ENCODE measurements at places on chromosomes 11 and 22. TPM values are rescaled to one million over a fixed set of nuclear protein-coding genes. Genes with fewer than 3 reads are reported as not detected.

Gene POLA2
- 13.9 TPM for total RNA-seq

Gene HBB
- total RNA-seq: not detected

Gene TRIM34
- total RNA-seq: 6.5 TPM

Gene DEFB131B
- total RNA-seq: not detected

Gene CYP2D6
- total RNA-seq: 0.91 TPM

Gene CELF1
- total RNA-seq: 51.3 TPM

Gene SCARF2
- 1.9 TPM for total RNA-seq

Gene MEI1
- 1.3 TPM for total RNA-seq

Gene GNG3
- not detected for total RNA-seq

GRCh38 chr11:88494848-88495247 is 157.3 kb upstream of the CTSC start:
- H3K27ac ChIP-seq: no peak overlapping the region
- no peaks in the 10 kb centered on the region for H3K36me3 ChIP-seq
- no peaks in the 10 kb centered on the region for H3K4me1 ChIP-seq
- no peaks in the 10 kb centered on the region for H3K27me3 ChIP-seq
- H3K4me3 ChIP-seq: no peak overlapping the region

- DNase-seq: no peak
- H3K4me3 ChIP-seq: no peak overlapping the region
- H3K36me3 ChIP-seq: no peaks in the 10 kb centered on the region
Measured at GRCh38 chr22:19665784-19666672, 48.3 kb upstream of the SEPTIN5 start.

- H3K4me3 ChIP-seq: peak overlapping the region; percentile 18
- DNase-seq: no peak
- no peaks in the 10 kb centered on the region for H3K27me3 ChIP-seq
- H3K4me1 ChIP-seq: peaks cover 57% of the 10 kb centered on the region
- no peaks in the 10 kb centered on the region for H3K36me3 ChIP-seq
- peak overlapping the region; percentile 49 for H3K27ac ChIP-seq
Measured at GRCh38 chr22:17842386-17842785, 68.1 kb upstream of the BID start.

- no peaks in the 10 kb centered on the region for H3K4me1 ChIP-seq
- H3K4me3 ChIP-seq: no peak overlapping the region
- no peaks in the 10 kb centered on the region for H3K36me3 ChIP-seq
- no peak overlapping the region for H3K27ac ChIP-seq
Measured at GRCh38 chr11:113992459-113993110, 17.7 kb downstream of the HTR3A start.

DNA sequence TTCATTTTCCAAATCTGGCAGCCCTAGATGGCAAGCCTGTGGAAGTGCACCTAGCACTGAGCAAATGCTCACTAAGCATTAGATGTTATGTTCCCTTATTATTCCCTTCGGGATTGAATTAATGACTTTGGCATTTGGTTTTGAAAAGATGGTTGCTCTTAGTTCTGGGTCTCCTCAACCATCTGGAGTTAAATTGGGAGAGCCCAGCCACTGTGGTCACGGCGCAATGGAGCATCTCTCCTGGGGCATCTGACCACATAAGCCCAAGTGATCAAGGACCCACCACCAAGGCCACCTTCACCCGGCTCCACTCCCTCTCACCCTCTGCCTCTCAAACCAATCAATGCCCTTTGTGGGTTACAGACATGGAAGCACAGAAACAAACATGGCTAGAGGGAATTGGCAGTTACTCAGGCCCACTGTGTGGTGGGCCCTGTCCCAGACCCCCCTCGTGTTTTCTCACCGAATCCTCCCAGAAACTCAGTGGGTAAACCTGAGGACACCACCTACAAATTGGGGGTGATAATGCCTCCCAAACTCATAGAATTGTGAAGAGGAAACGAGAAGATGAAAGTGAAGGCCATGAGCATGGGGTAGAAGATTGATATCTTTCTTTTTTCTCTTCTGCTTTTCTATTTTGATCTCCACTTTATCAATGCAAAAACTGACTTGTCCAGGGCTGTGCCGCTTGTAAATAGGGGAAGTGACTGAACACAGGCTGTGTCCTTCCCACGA is 52.2 kb downstream of the IRAG1 start:
- no peaks in the 10 kb centered on the region for H3K36me3 ChIP-seq
- H3K4me1 ChIP-seq: peaks cover 30% of the 10 kb centered on the region
- H3K4me3 ChIP-seq: no peak overlapping the region

DNA sequence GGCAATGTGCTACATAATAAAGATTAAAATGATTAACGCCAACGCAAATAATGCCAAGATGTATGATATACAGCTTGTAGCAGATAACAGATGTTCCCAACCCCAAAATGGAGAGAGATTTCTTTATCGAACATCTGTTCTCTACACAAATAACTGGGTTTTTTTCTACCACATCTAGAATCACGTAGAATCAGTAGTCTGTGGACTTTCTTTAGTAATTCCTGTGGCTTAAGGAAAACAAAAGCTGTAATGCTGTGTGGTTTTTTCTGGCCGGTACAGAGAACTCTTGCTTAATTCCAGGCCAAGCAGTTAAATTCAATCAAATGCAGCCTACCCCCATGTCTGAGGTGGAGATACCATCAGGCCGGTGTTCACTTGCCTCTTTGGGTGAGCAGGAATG is 303.4 kb downstream of the FAT3 start:
- H3K4me1 ChIP-seq: no peaks in the 10 kb centered on the region
- no peaks in the 10 kb centered on the region for H3K36me3 ChIP-seq
- H3K4me3 ChIP-seq: no peak overlapping the region
- no peak overlapping the region for H3K27ac ChIP-seq
- no peak for DNase-seq
- no peaks in the 10 kb centered on the region for H3K27me3 ChIP-seq

GRCh38 chr22:31488988-31489617 is 539 bp downstream of the EIF4ENIF1 start:
- peaks cover 36% of the 10 kb centered on the region for H3K36me3 ChIP-seq
- peak overlapping the region; percentile 92 for H3K27ac ChIP-seq
- no peak for DNase-seq
- peak overlapping the region; percentile 91 for H3K4me3 ChIP-seq
- peaks cover 15% of the 10 kb centered on the region for H3K4me1 ChIP-seq

GRCh38 chr22:24942301-24942700 is 4.2 kb downstream of the LHFPL7 start:
- no peaks in the 10 kb centered on the region for H3K4me1 ChIP-seq
- no peaks in the 10 kb centered on the region for H3K36me3 ChIP-seq
- H3K27me3 ChIP-seq: no peaks in the 10 kb centered on the region
- no peak for DNase-seq

DNA sequence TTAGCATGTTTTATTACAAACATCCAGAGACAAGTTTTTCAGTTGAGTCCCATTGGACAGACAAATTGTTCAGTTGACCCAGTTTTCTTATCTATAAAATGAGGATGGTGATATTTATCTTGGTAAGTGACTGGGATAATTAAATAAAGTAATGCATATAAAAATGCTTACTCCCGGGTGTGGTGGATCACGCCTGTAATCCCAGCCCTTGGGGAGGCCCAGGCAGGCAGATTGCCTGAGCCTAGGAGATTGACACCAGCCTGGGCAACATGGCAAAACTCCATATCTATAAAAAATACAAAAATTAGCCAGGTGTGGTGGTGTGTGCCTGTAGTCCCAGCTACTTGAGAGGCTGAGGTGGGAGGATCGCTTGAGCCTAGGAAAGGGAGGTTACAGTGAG is 15.6 kb upstream of the ACER3 start:
- no peak for DNase-seq
- no peak overlapping the region for H3K4me3 ChIP-seq
- H3K27ac ChIP-seq: no peak overlapping the region
- no peaks in the 10 kb centered on the region for H3K4me1 ChIP-seq
- H3K27me3 ChIP-seq: no peaks in the 10 kb centered on the region
- no peaks in the 10 kb centered on the region for H3K36me3 ChIP-seq

DNA sequence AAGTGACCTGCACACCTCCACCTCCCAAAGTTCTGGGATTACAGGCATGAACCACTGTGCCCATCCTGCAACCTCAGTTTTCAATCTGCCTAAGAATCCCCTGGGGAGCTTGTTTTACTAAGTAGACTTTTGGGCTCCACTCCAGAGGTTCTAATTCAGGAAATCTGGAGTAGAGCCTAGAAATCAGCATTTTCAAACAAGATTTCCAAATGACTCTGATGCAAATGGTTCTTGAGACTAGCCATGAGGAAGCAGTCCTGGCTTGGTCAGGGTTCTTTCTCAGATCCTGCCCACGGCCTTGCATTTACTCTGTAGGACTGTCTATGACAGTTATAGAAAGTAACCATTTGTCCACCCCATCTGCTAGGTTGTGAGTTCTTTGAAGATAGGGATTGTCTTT is 1.6 kb upstream of the KCNE3 start:
- DNase-seq: no peak
- H3K36me3 ChIP-seq: no peaks in the 10 kb centered on the region
- no peaks in the 10 kb centered on the region for H3K27me3 ChIP-seq
- no peak overlapping the region for H3K27ac ChIP-seq

DNA sequence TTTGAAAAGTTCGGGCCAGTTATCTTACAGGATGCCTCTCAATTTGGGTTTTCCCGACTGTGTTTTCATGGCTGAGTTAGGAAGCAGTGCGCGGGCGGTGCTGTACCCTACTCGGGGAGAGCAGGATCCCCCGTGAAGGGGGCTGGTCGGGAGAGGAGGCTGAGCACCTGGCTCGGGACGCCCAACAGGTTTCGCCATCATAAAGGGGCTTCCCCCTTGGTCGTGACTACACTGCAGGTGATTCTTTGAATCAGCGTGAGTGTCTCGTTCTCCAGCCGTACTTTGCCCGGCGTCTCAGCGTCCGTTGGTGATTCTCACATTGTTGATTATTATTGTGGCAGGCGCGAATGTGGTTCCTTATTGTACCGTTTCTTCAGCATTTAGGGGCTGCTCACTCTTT is 46.6 kb downstream of the ST14 start:
- H3K27ac ChIP-seq: no peak overlapping the region
- no peak for DNase-seq
- H3K4me3 ChIP-seq: no peak overlapping the region

DNA sequence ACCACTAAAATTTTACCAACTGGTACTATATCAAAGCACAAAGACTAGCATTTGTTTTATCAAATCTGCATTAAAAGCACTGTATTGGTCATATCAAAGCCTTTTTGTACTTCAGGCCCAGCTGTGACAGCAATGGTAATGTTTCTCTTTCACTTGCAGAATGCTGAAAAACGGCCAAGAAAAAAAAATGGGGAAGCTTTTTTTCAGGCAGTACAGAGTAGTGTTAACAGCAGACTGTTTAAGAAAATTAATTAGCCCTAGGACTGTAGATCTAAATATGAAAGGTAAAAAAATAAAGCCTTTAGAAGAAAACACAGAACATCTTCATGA is 33.3 kb downstream of the DENND5A start:
- H3K27me3 ChIP-seq: no peaks in the 10 kb centered on the region
- peaks cover 8% of the 10 kb centered on the region for H3K4me1 ChIP-seq
- no peak overlapping the region for H3K27ac ChIP-seq
- peak overlapping the region; percentile 18 for H3K4me3 ChIP-seq

DNA sequence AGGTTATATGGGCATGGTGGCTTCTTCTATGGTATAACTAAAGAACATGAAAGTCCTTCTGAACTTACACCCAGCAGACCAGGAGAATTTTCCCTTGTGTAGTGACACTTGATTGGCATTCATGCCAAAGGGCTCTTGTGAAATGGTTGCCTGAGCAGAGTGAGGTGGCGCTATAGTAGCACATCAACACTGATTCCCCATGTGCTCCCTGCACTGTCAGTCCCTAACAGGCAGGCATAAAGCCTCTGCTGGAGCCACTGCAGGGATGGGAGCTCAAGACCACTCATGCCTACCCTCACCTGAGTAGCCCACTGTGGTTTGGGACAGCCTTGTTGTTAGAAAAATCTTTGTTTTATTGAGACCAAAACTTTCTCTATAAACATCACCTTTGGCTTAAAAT is 92.6 kb upstream of the LIN7C start:
- no peak overlapping the region for H3K4me3 ChIP-seq
- H3K36me3 ChIP-seq: no peaks in the 10 kb centered on the region
- no peak overlapping the region for H3K27ac ChIP-seq
- H3K4me1 ChIP-seq: no peaks in the 10 kb centered on the region
- DNase-seq: no peak
- no peaks in the 10 kb centered on the region for H3K27me3 ChIP-seq

GRCh38 chr11:70503468-70504221 is 105.3 kb downstream of the CTTN start:
- H3K4me3 ChIP-seq: no peak overlapping the region
- no peaks in the 10 kb centered on the region for H3K4me1 ChIP-seq
- no peaks in the 10 kb centered on the region for H3K36me3 ChIP-seq
- no peak for DNase-seq

- peaks cover 25% of the 10 kb centered on the region for H3K4me1 ChIP-seq
- no peak for DNase-seq
- H3K27me3 ChIP-seq: peaks cover 96% of the 10 kb centered on the region
Measured at GRCh38 chr11:69985641-69986439, 92.3 kb upstream of the ANO1 start.

GRCh38 chr11:77199137-77199745 is 71.2 kb downstream of the MYO7A start:
- no peaks in the 10 kb centered on the region for H3K36me3 ChIP-seq
- H3K4me1 ChIP-seq: no peaks in the 10 kb centered on the region
- no peaks in the 10 kb centered on the region for H3K27me3 ChIP-seq
- H3K27ac ChIP-seq: no peak overlapping the region
- H3K4me3 ChIP-seq: no peak overlapping the region
- DNase-seq: no peak

DNA sequence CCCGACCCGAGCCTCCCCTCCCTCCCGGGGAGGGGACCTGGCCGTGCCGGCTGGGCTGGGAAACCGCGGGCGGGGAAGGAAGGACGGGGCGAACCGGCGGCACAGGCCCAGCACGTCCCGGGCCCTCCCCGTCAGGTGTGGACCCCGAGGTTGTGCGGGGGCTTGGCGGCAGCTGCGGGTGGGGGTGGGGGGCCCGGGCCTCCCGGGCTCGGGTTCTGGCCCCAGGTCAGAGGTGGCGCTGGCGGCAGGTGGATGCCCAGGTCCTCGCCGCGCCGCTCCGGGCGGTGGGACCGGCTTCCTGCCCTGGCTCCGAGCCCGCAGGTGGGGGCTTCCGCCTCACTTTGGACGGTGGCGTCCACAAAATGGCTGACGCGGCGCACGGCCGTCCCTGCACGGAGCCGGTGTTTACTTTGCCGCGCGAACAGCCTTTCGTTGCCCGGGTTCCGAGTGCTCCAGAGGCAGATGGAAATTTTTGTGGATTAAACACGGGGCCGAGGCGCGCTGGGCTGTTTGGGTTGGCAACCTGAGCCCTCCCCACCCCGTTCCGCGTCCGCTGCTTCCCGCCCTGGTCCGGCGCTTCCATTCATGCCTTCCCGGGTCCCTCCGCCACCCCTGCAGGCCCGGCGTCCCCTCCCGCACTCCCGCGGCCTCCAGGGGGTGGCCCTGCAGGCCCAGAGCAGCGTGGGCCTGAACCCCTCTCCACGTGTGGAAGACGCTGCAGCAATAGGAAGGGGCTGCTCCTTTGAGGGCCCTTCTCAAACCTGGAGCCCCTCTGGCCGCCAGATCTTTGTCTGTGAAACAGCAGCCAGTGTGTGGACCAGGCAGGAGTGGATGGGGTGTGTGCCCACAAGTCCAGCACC is 92.0 kb upstream of the KCNQ1OT1 start:
- DNase-seq: no peak
- H3K27ac ChIP-seq: peak overlapping the region; percentile 33
- H3K36me3 ChIP-seq: no peaks in the 10 kb centered on the region
- peak overlapping the region; percentile 55 for H3K4me3 ChIP-seq
- peaks cover 8% of the 10 kb centered on the region for H3K4me1 ChIP-seq

Data from esophagus squamous epithelium (tissue), 5 donors.